ENCODE measurements at places on chromosomes 5 and 9.

DNA sequence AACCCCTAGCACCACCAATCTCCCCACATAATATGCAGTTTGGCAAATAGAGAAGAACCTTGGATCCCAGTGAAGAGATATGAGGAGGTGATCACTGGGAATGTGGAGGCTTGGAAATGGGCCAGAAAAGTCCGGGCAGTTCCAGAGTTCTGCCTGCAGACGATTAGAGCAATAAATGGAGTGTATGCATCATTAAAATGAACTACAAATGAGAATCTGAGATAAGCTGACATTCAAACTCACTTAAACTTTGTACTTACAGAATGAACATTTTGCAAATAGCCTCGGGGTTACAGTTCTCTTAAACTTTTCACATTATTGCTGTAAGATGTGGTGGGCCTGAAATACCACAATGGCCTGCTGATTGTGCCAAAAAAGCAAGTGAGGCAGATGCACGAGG lies 23.0 kb upstream of the LHFPL2 start:
- DNase-seq, result no peak

GRCh38 chr9:84305497-84306131 lies 34.9 kb downstream of the SLC28A3 start:
- no peak for DNase-seq

- DNase-seq, result no peak
These were observed 4.0 kb downstream of the ZBED3 start for GRCh38 chr5:77083088-77083487.

- no peak for DNase-seq
These were observed 106.1 kb upstream of the PRRC1 start for GRCh38 chr5:127411381-127411780.

- no peak for DNase-seq
These were observed 138.3 kb downstream of the OSTF1 start for GRCh38 chr9:75226403-75227139.

DNA sequence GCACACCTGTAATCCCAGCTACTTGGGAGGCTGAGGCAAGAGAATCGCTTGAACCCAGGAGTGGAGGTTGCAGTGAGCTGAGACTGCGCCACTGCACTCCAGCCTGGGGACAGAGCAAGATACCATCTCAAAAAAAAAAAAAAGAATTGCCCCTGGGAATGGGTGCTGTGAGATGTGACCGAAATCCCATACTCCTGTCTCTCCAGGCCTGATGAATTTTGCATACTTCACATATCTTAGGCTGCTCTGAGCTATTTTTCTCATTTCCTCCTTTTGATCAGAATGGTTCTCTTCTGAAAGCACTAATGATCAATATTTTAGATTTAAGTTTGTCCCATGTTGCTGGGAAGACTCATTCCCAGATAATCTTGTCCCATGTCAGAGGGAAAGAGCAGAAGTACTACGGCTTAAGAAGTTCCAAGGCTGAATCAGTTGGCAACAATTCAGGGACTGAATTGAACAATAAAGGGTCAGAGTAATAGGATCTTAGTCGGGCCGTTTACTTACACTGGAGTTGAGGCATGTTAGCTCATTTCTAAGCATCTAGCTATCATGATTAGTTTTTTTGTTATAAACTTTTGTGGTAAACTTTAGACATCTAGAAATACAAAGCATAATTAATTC lies 44.2 kb upstream of the TENT2 start:
- no peak for DNase-seq

GRCh38 chr5:17832949-17833745 lies 198.9 kb downstream of the TAF11L14 start:
- DNase-seq, result no peak

DNA sequence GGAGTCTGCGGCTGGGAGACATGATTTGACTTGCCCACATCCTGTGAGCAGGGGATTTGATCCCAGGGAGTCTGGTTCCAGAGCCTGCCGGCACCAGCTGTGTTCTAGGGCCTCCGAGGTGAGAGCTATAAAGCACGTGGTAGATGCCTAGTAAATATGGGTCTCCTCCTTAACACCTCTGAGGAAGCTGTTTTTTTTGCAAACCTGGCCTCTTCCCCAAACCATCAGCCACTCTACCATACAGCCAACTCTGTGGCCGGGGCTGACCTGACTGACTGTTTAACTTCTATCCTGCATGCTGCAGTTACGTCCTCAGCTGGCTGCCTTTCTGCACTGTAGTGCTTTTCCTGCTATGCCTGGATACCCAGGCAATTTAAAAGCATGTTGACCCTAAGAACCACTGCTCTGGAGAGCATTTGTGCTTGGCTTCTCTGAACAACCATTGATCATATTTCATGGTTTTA lies 220.5 kb downstream of the SLIT3 start:
- no peak for DNase-seq

DNA sequence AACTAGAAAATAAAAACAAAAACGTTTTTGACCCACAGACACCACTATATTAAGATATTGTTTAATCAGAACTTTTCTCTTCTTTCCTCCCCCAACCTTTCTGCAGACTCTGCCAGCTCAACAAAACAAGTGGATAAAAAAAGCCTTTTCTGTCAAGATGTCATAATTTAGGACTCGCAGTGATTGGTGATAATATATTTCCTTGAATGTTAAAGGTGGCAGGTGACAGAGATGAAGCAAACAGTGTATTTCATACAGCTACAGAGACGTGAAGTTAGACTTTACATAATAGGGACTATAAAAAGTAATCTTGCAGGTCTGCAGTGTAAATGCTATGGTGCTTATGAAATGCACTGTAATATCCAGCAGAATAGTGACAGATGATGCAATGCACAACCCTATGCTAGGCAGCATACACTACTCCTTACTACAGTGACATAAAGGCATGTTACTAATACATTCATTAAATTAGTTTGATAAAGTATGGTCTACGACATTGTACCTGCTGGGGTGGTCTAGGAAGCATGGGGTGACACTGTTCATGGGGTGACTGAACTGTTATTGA lies 326.7 kb upstream of the GRAMD2B start:
- no peak for DNase-seq

DNA sequence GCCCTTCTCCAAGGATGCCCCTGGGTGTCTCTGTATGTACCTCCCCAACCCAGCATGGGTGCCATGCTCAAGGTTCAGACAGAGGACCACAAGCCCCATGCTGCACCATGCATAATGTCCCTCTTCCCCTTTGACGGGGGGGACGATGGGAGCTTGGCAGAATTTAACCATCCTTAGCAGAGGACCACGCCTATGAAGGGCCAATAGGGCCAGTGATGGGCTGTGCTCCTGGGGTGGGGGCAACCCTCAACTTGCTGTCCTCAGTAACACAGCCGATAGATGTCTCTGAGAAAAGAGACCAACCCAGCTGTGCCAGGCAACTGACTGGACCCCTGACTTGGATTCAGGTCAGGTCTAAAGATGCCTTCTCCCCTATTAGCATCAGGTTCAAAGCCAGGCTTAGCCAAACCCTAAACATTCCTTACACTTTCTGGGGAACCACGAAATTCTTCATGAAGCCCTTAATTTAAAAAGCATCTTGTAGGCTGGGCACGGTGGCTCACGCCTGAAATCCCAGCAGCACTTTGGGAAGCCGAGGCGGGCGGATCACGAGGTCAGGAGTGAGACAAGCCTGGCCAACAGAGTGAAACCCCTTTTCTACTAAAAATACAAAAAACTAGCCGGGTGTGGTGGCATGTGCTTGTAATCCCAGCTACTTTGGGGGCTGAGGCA lies 20.7 kb upstream of the JADE2 start:
- DNase-seq, result no peak

- no peak for DNase-seq
These were observed 106.5 kb upstream of the LRRTM2 start for GRCh38 chr5:138981586-138981985.

GRCh38 chr9:98334796-98335195 lies 79.3 kb upstream of the TBC1D2 start:
- no peak for DNase-seq

Measured in anterior cingulate cortex (tissue), 58 donors.